ENCODE measurements at places on chromosomes 6 and 20.

DNA sequence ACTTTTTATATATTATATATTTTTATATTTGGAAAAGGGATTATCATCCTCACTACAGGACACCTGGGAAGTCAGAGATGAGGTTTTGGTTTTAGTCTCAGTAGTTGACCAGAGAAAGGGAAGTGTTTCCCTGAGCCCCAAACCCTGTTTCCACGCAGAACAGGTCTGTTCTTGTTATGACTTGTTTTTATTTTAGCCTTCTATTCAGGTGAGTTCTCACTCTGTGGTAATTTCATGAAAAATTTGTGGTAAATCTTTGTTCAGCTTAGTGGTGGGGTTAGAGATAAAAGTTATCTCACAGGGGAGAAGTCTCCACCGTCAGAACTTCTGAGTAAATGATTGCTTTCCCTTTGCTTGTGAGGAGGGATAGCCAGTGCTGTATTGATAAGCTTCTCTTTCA, 224.9 kb downstream of the FARS2 start:
- DNase-seq, result no peak

DNA sequence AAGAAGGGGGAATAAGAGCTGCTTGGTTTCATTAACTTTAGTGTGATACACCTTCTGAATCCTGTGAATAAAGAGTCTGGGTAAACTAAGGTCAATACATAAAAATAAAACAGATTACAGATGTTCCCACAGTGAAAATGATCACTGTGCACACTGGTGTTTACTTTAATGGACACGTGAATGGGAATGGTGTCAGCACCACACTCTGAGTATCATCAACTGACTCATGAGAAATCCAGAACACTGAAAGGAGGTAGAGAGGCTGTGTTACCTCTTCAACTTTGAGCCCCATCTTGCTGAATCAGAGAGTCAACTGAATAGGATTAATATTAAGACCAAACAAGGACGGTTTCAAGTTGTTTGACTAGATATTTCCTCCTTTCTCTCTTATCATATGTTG, 75.0 kb downstream of the ELOVL4 start:
- DNase-seq, result no peak

DNA sequence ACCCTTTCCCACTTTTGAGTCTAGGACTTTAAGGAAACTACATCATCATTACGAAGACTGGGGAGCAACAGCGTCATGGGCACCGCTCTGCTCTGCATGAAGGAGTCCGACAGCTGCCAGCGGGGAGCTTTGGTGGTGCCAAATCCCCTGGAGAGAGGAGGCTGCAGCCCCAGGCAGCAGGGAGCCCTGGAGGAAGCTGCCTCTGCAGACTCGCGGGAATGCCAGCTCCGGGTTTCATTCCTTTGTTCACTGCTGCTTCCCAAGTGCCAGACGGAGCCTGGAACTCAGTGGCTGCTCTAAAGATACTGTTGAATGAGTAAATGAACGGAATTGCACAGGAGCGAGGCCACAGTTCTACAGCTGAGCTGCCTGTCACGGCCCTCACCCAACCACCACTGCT, 196.5 kb upstream of the THBS2 start:
- DNase-seq, result no peak

- DNase-seq, result no peak
Observed at GRCh38 chr6:52231406-52232127, 12.7 kb downstream of the IL17F start.

DNA sequence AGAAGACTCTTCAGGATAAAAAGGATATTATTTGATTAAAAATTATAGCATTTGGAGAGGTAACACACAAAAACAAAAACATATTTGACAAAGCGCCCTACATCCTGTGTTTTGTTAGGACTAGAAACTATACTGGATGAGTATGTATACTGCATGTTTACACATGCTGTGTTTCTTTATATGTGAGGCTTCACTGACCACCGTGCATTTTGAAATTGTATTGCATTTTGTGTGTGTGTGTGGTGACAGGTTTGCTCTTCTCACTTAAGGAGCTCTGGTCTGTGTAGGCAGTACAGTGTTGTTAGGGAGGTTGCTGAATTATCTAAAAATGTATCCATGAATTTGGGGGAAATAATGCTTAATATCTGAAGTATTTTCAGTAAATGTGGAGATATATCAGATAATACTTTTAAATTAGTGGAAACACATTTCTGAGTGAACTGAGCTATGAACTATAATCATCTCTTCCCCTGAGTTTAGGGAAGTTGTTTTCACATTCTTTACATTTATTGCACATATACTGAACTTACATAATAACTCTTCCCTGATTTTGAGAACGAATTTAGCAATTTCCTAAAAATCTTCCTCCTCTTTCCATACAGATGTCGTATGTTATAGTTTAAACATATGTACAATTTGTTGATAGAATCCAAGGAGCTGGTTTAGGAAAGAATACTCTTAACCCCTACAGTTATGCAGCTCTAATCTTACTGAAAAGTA, 43.3 kb downstream of the TMEM170B start:
- DNase-seq, result no peak

- no peak for DNase-seq
Observed at GRCh38 chr20:4117158-4117740, 101.9 kb upstream of the RNF24 start.

DNA sequence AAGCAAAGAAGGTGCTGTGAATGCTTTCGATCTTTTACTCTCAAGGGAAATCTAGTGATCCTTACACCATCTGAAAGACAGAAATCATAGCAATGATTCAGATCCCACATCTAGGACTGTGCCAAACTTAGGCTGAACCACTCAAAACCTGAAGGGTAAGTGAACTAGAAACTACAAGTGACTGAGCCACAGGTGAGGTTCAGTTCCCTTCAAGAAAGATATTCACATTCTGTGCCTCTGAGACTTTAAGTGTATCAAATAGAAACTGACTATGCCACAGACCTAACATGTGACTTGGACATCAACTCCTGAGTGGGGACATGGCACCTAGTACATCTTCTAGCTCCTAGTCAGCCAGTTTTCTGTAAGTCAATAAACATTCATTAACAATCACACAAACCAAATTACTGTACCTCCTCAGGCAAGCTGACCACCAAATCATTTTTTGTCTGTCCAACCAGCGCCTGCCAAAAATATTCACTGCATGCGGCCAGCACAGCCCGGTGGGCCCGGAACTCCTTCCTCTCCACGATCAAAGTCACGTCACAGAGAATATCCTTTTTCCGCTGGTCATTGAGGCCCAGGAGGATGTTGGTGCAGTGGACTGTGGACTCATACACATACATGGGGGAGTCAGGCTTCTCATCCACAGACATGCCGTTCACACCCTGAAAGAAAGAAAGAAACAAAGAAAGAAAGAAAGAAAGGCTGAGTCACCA, 114.1 kb downstream of the GJA10 start:
- no peak for DNase-seq

DNA sequence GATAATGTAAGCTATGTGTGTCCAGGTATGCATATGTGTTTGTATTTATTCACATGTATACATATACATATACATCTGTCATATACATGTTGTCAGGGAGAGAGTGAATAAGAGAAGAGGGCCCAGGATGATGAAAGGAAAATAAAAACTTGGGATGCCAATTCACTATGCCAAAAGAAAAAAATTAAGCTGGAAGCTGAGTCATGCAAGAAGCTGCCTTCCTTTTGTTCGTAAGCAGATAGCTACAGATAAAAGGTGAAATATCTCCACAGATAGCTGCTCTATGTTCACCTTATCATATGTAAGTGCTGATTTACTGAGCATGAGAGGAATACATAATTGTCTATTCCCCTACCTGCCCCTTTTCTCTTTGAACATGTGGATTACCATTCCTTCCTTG, 579.9 kb downstream of the EPM2A start:
- DNase-seq, result no peak

DNA sequence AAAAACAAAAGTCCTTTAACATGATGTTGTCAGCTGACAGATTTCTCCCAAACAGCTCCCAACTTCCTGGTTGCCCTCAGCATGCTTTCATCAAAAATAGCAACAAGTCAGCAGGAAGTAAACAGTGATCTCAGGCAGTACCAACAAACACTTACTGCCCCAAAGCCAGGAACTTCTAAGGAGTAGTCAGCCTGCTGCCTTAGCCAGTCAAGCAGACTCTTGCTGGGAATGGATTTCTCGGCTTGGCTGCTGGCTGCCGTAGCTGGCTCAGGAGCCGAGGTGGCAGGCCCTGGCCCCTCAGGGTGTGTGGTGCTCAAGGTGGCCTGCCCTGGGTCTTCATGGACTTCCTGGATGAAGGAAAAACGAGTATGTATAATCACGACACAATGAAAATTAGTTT, 46.6 kb upstream of the EMILIN3 start:
- no peak for DNase-seq

DNA sequence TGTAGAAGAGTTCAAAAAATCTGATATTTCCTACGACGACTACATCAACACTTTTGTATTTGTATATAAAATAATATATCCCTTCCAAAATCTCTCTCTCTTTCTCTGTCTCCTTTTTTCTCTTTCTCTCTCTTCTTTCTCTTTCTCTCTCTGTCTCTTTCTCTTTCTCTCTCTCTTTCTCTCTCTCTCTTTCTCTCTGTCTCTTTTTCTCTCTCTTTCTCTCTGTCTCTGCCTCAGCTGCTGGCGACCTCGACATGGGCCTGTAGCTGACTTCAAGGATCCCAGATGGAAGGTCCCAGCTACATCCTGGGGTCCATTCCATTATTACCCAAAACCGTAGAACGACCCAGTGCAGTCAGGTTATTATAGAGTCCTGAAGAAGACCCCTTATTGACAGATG, 90.0 kb downstream of the CD24 start:
- no peak for DNase-seq

DNA sequence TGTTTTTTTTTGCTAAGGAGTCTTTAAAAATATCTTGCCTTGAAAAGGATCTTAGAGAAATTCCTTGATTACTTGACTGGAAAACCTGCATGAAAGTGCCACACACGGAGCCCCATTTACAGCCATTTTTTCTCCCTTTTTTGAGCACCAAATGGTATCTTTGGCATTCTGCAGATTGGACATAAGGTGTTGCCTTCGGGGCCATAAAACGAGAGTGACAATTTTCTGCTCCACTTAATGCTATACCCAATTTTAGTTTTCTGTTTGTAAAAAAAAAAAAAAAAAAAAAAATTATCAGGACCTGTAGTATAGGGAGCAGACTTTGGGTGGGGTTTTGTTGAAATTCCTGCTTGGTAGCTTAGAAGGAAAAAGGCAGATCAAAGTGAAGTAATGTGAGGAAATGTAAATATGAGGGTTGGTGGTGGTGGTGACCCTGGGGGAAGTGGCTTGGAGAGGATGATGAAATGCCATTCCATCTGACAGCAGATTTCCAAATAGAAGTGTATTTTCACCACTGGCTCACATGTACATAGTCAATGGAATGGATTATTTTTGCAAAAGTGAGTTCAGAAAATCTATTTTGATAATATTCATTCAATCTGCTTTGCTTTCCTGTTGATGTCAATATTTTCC, 212.1 kb upstream of the SOX4 start:
- DNase-seq, result no peak

- DNase-seq, result no peak
Observed at GRCh38 chr20:32685541-32686529, 12.1 kb upstream of the C20orf203 start.

GRCh38 chr20:37336369-37337207, 9.4 kb upstream of the SRC start:
- peak; percentile 54 for DNase-seq

DNA sequence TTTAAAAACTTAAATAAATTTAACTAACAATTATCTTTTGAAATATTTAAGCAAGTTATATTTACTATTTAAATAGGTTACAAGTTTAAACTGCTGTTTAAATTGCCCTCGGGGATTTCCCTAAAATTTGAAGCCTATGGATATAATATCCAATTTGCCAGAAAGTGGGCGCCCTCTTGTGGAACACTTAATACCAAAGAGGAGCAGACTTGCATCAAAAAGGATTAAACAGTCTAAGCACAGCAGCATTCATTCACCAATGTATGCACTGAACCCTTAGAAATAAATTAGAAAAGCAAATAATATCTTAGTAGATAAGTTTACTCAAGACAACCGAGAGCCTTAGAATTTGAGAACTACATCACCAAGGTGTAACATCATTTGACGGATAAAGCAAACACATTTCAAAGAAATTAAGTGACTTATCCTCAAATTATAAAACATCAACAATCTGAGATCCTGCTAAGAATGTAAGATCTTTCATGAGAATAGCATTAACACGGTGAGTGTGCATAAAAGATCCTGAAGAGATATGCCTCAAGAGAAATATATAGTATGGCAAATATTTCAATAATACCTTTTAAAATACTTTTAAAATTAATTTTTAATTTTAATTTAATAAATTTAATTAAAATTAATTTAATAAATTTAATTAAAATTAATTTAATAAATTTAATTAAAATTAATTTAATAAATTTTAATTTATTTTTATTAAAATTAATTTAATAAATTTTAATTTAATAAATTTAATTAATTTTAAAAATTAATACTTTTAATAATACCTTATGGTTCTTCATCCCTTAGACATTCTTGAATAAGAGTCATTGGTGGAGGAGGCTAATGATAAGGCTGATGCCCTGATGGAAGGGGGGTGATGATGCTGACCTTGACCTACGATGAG, 11.5 kb upstream of the MEP1A start:
- peak; percentile 62 for DNase-seq

DNA sequence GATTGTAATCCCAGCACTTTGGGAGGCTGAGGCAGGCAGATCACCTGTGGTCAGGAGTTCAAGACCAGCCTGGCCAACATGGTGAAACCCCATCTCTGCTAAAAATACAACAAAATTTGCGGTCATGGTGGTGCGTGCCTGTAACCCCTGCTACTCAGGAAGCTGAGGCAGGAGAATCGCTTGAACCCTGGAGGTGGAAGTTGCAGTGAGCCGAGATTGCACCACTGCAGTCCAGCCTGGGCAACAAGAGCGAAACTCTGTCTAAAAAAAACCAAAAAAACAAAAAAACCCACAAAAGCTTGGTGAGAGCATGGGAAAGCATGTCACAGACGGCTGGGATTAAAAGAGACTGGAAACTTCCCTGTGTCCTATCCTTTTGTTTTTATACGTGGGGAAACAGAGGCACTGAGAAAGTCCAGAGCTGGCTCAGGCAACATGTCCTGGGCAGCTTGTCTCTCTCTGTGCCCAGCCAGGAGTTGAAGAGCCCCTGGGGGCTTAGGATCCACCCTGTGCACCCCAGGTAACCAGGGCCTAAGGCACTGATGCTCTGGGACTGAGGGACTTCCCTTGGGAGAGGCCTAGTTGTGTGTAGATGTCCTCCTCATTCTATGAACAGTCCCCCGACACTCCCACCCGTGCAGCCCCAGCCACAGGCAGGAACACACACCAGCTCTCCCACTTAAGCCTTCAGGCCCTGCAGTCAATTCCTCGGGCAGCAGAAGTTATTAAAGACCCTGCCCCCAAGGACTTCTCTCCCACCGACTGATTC, 16.0 kb downstream of the CD40 start:
- no peak for DNase-seq

DNA sequence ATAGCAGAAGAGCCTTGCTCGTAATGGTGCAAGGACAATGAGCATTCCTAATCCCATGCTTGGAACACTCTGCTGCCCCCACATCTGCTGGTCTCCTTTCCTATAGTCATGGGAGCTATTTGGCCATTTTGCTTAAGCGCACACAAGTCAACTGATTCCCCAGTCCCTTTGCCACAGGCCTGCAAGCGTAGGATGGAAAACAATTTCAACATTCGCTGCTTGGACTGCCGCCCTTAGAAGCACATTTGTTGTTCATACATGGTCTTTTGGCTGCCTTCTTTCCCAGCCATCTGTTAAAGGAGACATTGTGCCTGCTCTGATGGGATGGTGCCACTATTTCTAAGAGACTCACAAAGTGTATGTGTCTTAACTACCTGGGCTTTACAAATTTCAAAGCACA, 96.9 kb downstream of the RFX6 start:
- DNase-seq, result no peak

GRCh38 chr6:125957391-125957693, 772 bp downstream of the HINT3 start:
- no peak for DNase-seq

GRCh38 chr20:8721098-8721497, 347.8 kb upstream of the PLCB4 start:
- DNase-seq, result peak; percentile 55
